ENCODE measurements at places on chromosomes 1 and 21. TPM values are rescaled to one million over a fixed set of nuclear protein-coding genes. Genes with fewer than 3 reads are reported as not detected.

FAM131C gene
- not detected for total RNA-seq

CYP4X1 gene
- total RNA-seq = 40.6 TPM

MROH9 gene
- not detected for total RNA-seq

ITLN1 gene
- total RNA-seq = 1.2 TPM

THEM5 gene
- not detected for total RNA-seq

FAM110D gene
- total RNA-seq = 22.7 TPM

BSND gene
- not detected for total RNA-seq

CR1L gene
- not detected for total RNA-seq

LRRC38 gene
- total RNA-seq = 0.87 TPM

CEP85 gene
- 14.9 TPM for total RNA-seq

CYP2J2 gene
- total RNA-seq = 12.9 TPM

FAM151A gene
- not detected for total RNA-seq

PADI2 gene
- total RNA-seq = 8.0 TPM

KPNA6 gene
- 39.3 TPM for total RNA-seq

TENT5C gene
- total RNA-seq = 0.60 TPM

S100A3 gene
- total RNA-seq = 1.1 TPM

PIGR gene
- 0.22 TPM for total RNA-seq

CHRM3 gene
- total RNA-seq = 0.20 TPM

MIXL1 gene
- not detected for total RNA-seq

LDLRAD2 gene
- total RNA-seq = not detected

SPRR4 gene
- total RNA-seq = not detected

FNDC10 gene
- total RNA-seq = 2.4 TPM

PRKAA2 gene
- 8.8 TPM for total RNA-seq

WNT2B gene
- total RNA-seq = 3.6 TPM

HP1BP3 gene
- 491 TPM for total RNA-seq

DDAH1 gene
- total RNA-seq = 17.7 TPM

NGF gene
- total RNA-seq = 20.4 TPM

ZMYND12 gene
- not detected for total RNA-seq

LCE3E gene
- not detected for total RNA-seq

ZC3H11A gene
- 82.5 TPM for total RNA-seq

OR2L5 gene
- total RNA-seq = not detected

PSEN2 gene
- total RNA-seq = 49.2 TPM

SYT6 gene
- 0.44 TPM for total RNA-seq

BCAR3 gene
- 41.8 TPM for total RNA-seq

KRTAP21-2 gene
- total RNA-seq = not detected

GJB5 gene
- not detected for total RNA-seq

PRAMEF4 gene
- not detected for total RNA-seq

OR2T29 gene
- not detected for total RNA-seq

OR2W3 gene
- total RNA-seq = 3.1 TPM

S100A7 gene
- total RNA-seq = not detected

TADA1 gene
- 10.4 TPM for total RNA-seq

CYP4A11 gene
- total RNA-seq = not detected

GNG12 gene
- 55.9 TPM for total RNA-seq

CLCNKA gene
- total RNA-seq = not detected

RXFP4 gene
- not detected for total RNA-seq

INKA2 gene
- total RNA-seq = 11.8 TPM

CFHR4 gene
- not detected for total RNA-seq

PDC gene
- total RNA-seq = not detected

Measured in tibial nerve (tissue), 4 donors.